ENCODE measurements at places on chromosomes 5 and 9.
A peak's percentile ranks its signal among the peaks of the same experiment; 100 is the strongest.

DNA sequence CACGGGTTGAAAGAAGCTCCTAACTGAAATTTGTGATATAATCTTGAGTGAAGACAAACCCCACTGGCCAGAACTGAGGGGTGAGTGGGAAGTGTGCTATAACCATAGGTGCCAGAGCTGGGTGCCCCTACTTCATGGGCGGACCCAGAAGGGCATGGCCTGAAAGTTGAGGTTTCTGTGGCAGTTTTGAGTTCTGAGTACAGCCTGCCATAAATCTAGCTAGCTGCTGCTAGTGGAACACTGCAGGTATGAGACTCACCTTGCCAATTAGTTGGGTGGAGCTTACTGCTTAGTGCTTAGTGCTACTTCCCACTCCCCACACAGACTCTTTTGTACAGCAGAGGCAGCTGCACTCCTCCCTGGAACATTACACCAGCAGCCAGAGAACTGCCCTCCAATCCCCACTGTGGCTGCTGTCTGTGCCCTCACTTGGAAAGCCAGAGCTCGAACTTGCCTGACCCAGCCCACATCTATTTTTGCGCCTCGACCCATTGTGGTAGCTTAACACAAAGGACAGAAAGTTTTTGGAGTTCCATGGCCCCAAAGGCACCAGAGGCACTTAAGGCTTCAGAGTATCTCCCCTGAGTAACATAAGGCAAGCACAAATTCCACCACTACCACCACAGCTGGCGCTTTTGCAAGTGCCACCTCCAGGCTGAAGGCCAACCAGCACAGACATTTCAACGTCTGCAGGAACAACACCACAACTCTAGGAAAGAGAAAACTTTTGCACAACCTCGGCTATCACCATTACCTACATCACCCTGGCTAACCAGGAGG lies 27.1 kb upstream of the PTGER4 start:
- peak; percentile 31 for DNase-seq

DNA sequence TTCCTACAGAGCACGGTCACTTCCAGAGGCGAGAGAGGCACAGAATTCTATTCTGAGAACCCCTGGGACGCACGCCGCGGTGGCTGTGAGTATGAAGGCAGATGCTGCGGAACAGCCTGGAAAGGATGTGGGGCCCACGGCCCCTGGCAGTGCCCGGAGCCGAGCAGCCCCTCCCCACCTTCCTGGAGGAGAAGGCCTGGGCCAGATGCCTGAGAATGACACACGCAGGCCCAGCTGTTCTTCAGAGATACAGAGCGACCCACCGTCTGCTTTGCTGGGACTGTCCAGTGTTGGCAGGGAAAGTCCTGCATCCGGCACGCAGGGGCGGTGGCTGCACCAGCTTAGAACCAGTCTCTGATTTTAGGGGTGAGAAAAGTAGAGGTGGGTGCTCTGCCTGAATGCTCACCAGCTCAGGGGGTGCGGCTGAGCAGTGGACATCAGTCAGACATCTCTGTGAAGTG lies 116.7 kb upstream of the LPCAT1 start:
- DNase-seq: no peak

DNA sequence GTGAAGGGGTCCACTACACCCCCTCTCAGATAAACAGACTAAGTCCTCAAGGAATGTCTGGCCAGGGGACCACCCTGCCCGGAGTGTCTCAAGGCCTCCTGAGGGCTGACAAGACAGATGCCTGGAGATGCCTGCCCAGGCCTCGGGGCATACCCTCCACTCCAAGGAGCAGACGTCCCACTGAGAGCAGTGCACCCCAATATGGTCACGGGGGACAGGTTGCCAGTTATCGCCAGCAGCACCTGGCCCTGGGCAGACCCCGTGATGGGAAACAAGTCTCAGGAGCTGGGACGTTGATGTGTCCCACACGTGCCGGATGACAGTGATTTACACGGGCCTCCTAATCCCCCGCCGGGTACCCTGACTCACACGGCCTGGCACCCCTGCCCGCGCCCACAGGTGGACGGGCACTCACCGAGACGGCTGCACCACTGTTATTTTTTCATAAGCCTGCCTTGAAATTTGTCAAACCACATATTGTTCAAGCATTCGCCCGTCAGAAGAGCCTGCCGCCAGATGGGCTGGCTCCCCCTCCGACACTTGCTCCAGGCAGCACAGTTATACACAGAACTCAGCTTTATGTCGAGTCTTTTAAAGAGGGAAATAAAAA lies 43.9 kb downstream of the BARX1 start:
- no peak for DNase-seq

DNA sequence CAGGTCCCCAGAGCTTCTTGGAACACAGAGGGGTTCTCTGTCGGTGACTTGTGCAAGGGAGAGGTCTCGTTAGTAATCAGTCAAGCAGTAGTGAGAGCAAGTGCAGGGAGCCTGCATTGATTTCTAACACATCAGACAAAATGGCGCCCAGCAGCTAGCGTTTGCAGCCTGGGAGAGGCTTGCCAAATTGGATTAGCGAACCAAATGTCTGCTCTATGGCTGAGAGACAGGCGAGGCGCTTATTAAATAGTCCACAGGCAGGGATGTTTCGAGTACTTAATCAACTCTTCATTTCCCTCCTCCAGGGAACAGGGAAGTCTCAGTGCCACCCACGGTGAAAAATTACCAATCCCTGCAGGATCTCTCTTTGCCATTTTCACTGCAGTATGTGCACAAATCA lies 131.4 kb upstream of the SHB start:
- DNase-seq: no peak

DNA sequence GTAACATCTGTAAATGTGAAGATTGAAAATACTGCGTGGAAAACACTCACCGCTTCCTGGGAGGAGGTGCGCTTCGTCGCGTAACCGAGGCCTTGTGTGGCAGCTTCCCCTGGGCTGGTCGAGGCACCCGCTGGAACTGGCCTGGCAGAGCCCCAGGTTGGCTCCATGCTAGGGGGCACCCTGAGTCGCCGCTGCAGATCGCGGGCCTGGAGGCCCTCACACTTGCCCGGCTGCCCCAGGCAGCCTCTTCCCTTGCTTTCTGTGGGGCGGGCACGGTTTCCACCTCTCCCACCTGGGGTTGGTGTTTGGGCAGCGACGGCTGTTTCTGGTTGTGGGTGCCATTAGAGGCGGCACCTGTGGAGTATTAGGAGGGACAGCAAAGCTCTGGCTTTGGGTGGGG lies 852 bp downstream of the ZNF354C start:
- DNase-seq: no peak

GRCh38 chr5:129356846-129357245 lies 103.3 kb upstream of the ADAMTS19 start:
- no peak for DNase-seq

GRCh38 chr5:123515904-123516303 lies 3.9 kb downstream of the CSNK1G3 start:
- no peak for DNase-seq

GRCh38 chr9:126975327-126976220 lies 61.0 kb downstream of the RALGPS1 start:
- DNase-seq: no peak

DNA sequence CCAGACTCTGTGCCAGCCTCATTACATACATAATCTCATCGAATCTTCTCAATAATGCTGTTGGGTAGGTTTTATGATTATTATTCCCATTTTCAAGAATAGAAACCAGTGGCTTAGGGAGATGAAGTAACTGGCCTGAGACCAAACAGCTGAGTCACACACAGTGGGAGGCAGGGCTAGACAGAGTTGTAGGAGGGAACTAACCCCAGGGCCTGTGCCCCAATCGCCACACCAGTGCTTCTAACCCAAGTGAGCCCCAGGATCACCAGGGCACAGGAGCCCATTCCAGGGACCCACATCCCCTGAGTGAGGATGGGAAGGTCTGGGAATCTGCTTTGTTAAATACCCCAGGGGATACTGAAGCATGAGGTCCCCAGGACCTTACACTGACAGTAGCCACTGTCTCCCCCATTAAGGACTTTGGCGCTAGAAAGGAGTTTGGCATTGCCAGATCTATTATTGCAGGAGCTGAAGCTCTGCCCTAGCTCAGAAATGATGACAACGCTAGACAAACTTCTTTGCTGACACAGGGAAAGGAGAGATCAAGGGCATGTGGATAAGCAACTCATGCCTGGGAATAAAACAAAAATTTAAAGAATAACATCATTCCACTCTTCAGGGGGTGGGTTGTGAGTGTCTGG lies 63.8 kb upstream of the PPARGC1B start:
- peak; percentile 57 for DNase-seq

DNA sequence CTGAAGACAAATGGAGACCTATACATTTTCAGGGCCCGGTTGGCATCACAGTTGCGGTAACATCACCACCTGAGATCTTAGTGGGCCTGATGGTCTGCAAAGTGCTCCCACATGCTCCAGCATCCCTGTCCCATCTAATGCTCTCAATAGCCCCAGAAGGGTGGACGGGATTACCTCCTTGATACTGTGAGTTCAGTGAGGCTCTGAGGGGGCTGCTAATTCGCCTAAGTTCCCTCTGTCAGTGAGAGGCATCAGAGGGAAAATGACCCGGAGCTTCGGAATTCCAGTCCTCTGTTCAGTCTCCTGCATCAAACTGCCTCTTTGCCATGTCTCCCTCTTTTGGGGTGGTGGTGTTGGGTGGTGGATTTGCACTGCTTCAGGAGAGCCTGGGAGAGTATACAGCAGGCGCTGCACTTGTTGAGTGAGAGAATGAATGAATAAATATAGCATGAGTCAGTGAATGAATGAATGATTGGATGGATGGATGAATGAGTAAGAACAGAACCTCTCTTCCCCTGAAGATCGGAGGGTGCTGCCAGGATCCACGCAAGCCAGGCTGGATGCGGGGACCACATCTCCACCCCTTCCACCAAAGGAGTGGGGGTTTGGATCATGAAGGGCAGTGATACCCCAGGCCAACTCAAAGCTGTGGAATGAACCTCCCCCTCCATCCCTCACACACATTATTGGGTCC lies 141.0 kb downstream of the GABBR2 start:
- no peak for DNase-seq

GRCh38 chr9:75152416-75152815 lies 64.1 kb downstream of the OSTF1 start:
- DNase-seq: no peak

GRCh38 chr9:98992107-98992884 lies 48.6 kb downstream of the COL15A1 start:
- DNase-seq: no peak

- DNase-seq: no peak
These were observed 40.0 kb upstream of the SMIM23 start for GRCh38 chr5:171745602-171746001.

- DNase-seq: peak; percentile 63
These were observed 114.3 kb downstream of the MVB12B start for GRCh38 chr9:126440940-126441339.

GRCh38 chr9:112273876-112274275 lies 59.5 kb downstream of the PTBP3 start:
- no peak for DNase-seq

DNA sequence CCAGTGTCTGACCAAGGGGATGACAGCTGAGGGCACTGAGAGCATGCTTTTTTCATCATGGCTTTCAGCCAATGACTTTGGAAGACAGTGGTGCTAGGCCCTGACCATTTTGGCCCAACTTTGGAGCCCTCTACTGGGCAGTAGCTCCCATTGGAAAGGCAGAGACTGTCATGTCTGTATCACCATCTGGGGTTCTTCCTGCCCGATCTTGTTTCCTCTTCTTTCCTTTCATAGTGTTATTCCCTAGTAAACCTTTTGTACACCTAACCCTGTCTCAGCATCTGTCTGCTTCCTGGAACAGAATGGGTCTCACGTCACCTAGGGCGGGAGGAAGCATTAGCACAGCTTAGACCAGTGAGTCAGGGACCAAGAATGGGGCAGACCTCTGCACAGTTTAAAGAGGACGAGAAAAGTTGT lies 97.4 kb upstream of the MAST4 start:
- peak; percentile 73 for DNase-seq

DNA sequence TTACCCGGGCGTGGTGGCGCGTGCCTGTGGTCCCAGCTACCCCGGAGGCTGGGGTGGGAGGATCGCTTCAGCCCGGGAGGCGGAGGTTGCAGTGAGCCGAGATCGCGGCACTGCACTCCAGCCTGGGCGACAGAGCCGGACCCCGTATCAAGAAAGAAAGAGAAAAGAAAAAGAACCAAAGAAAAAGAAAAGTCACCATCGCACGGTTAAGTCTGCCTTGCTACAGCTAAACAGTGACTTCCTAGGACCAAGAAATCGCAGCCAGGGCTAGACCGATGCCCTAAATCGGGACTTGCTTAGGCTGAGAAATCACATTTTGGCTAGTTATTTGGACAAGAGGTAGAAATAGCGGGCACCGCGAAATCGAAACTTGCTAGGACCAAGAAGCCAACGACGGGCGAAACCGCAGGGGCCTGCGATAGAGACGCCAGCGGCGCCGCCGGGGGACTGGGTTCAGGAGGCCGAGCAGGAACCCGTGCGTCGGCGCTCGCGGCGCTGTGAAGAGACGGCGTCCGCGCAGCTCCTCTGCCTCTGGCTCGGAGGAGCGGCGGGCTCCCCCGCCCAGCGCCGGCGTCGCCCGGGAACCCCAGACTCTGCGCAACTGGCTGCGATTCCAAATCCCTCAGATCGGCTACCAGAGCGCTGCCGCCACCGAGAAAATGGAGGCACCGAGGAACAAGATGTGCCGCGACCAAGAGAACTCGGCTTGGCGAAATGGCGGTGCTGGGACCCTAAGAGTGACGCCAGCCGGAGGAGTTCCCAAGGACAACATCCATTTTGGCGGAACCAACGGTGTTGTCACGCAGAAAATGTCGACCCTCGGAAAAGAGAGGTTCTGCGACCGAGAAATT lies 26.1 kb upstream of the ANXA2R start:
- peak; percentile 78 for DNase-seq

DNA sequence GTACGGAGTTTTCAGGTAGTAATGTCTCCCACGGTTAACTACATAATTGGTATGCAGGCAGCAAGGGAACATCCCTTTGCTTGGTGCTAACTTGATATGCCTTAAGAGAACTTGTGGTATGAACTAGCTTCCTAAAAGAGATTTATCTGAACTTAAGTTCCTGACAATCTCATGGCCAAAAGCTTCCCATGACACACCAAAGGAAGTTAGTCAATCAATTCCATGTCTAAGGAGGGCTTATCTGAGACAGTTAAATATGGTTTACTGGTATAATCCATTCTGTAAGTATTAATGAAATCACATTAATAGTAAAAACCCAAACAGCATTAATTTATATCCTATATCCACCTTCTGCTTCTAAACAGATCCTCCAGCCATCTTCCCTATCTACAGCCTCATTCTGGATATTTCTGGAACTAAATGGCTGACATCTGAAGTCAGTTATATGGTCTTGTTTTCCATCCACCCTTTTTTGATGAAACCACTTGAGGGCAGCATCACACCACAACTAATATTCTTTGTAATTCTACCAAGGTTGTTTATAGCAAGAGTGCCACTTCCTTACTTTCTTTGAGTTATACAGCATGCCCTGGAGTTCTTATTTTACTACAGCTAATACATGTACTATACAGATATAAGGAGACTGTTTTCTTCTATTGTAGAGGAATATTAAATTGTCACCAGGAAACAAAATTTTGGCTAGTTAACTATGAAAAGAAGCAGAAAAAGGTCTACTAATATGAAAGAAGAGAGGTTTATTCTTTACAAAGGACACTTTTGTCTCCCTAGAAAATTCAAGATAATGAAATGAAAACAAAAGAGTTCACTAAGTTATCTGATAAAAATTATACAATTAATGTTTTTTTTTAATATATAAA lies 34.7 kb downstream of the SHOC1 start:
- peak; percentile 84 for DNase-seq
